ENCODE measurements at places on chromosomes 7 and 10.

DNA sequence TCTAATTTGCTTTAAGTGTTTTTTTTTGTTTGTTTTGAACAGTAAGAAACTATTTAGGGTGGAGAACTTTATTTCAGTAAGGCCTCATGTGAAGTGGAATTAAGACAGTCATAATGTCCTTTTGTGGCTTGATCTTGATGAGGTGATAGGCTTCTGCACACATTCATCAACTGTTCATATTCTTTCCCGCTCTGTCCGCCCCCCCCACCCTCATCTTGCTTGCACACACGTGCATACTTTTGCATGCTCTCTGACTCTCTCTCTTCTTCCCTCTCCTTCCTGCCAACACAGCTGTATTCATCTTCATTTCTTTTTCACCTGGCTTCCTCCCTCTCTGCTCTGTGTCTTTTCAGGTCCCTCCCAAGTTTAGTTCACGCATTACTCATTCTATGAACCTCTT is 429.6 kb downstream of the AUTS2 start:
- DNase-seq = no peak

DNA sequence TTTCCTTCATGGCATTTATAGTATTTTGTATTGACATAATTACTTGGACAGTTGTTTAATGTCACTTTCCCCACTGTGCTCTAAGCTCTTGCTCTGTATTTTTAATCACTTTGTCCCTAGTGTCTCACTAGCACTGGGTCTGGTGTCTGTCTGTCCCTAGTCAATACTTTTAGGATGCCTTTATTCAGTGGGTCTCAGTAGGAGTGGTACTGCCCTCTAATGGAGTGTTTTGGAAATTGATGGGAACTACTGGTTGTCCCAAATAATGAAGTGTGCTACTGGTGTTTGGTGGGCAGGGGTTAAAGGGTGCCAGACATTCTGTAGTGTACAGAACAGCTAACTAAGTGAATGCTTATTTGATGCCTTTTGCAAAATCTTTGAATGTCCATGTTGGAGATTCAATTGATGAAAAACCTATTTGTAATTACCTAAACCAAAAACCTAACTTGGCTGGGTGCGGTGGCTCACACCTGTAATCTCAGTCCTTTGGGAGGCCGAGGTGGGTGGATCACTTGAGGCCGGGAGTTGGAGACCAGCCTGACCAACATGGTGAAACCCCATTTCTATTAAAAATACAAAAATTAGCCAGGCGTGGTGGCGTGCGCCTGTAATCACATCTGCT is 33.3 kb downstream of the CDK14 start:
- peak; percentile 79 for DNase-seq

DNA sequence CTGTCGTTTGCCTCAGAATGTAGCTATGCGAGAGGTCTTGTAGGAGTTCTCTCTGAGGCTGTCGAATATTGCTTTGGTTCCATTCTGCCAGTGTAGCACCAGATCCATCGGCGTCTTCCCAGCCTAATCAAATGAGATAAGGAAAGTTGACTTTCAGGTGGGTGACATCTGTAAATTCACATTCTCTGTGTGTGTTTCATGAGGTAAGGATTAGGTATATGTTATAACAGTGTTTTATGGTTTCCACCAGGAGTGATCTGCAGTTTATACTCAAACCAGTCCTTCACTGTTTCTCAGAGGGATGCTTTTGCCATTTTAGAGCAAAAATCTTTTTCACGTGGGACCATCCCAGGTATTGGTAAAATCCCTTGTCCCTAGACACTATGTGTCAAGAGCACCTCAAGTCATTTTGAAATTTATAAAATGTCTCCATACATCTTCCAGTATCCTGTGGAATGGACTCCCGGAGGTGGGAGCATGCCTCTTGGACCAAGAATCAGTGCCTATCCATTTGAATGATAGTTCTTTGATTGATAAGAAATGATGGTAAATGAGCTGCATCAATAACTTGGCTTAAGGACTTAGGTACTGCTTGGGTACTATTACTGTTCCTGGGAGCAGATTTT is 7.9 kb downstream of the ANKRD1 start:
- DNase-seq = no peak

DNA sequence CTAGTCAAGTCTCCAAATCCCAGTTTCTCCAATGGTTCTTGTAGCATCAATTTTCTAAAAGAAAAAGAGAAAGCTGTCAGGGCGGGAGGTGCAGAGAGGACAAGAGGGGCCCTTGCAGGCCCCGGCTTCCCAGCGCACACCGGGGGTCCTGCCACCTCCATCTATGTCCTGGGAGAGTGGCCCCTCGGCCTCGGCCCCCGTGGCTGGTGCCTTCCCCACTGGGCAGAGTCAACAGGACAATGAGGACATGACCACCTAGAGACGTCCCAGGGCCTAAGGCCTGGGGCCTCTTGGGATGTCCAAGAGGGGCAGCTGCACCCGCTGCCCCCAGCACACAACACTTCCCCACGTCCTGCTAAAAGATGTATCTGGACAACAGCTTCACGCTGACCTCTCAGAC is 5.9 kb downstream of the COX19 start:
- no peak for DNase-seq

GRCh38 chr10:122182308-122182707 is 88.8 kb upstream of the BTBD16 start:
- DNase-seq = no peak

- no peak for DNase-seq
Observed at GRCh38 chr10:107442035-107442505, 277.6 kb upstream of the SORCS1 start.

GRCh38 chr7:129793506-129794310 is 159.1 kb downstream of the UBE2H start:
- DNase-seq = no peak

DNA sequence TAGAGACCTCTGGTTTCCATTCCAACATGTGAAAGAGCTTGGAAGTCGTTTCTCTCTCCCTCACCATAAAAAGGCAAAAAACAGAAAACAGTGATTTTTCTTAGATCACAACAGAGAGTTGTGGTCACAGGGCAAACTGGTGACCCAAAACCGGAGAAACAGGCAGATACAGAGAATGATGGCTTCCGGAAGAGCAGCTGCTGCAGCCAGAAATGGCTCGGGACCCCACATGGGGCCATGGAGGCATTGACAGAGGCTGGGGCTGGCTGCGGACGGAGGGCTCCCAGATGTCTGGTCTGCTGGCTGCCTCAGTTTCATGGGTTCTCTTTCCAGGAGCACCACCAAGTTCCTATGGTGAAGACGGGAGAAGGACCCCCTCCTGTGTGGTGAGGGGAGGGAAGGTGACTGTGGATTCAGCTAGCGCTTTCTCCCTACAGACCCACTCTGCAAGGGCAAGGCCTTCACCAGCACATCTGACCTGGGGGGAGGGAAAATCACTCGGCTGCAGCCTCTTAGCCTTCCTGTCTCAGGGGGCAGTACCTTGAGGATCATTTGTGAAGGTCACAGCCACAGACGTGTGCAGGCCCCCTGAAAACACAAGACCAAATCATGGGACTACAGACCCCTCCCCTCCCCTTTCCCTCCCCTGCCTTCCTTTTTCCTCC is 81.4 kb downstream of the WDR37 start:
- DNase-seq = no peak

DNA sequence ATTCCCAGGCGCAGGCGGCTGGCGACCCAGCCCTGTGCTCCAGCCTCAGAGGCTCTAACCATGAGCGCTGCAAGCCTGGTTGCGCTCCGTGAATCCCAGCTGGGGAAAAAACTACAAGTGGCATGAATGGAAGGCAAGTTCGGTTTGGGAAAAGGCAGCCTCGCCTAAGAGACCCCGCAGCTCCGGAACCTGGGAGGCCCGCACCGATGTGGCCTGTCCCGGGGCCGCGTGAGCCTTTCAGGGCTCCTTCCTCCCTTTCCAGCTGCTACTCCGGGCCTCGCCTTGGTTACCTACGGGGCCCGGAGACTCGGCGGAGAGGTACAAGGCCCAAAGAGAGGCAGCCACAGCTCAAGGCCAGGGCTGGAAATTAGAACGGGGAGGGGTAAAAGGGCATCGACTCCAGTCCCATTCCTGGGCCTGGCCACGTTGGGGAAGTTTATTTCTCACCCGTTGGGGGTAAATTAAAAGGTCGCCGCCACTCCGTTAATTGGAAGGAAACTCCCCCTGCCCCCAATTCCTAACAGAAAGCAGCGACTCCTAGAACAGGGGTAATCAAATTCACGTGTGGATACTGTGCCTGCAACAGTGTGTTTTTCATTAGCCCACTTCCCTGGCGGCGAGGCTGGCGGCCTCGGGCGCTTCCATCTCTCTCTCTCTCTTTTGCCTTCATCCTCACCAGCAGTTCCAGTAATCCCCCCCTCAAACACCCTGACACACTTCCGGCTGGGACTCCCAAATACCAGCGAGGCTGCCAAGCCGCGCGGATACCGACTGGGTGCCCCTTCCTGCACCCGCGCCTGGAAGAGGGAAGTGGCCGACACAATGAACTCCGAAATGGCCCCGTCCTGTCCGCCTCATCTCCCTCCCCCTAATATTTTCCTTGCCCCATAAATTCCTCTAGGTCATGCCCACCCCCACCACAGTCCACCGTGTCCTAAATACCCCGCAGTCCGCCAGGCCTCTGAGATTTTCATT is 1.5 kb upstream of the HOXA9 start:
- no peak for DNase-seq

- peak; percentile 25 for DNase-seq
Observed at GRCh38 chr10:29266641-29267040, 22.2 kb upstream of the LYZL1 start.

DNA sequence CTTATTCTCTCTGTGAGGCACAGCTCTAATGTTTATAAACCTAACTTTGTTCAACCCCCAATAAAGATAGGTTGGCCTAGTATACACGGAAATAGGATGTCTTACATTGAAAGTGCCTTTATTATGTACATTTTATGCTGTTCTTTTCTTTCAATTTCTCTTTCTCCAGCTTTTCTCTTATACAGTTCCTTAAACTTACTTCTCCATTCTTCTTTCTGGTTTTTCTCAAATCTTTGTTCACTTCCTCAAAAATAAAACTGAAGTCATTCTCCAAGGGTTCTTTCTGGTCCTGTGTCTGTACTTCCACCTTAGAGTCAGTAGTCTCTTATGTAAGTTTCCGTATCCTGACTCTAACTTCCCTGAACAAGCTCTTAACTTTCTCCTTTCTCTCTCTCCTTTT is 29.2 kb upstream of the NAMPT start:
- DNase-seq = peak; percentile 85

DNA sequence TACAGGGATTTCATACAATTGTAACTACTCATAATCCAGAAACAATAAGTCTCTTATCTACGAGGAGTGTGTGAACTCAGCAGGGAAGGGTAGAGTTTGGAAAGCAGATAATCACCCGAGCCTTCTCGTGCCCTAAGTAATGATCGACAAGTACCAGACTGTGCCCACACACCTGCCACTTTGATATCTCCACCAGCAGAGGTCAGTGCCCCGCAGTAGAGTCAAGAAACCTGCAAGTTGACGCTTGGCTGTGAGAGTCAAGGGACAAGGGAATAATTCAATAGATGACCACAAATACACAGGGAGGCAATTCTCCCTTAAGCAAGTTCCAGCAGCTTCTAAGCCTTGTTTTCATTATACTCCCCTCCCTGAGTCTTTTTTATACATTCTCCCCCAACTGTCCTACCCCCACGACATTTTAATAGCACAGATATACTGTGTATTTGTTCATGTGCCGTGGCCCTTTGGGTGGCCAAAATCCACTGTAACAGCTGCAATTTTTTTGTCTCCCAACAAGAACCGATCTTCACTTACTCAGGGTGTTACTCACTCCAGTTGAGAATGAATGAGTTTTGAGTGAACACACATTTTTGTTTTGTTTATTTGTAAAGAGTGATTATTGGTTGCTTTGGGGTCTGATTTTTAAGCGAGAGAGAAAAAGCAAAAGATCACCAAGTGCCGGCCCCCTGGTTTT is 106.9 kb upstream of the RHEB start:
- peak; percentile 78 for DNase-seq

DNA sequence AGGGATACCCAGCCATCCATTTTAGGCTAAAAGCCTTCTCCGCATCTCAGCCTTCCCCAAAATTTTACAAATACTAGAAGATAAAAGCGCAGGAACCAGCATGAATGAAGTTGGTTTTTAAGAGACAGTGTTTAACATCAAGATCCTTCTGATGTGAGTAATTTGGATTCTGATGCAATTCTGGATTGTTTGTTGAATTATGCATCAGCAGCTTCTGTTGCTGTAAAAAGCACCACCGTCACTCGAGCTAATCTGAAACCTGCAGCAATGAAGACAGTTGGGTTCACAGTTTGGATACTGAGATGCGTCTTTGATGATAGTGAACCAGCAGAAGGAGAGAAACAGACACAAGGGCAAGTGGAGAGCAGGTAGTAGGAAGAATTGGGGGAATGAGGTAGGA is 179.2 kb downstream of the PLXNA4 start:
- no peak for DNase-seq

DNA sequence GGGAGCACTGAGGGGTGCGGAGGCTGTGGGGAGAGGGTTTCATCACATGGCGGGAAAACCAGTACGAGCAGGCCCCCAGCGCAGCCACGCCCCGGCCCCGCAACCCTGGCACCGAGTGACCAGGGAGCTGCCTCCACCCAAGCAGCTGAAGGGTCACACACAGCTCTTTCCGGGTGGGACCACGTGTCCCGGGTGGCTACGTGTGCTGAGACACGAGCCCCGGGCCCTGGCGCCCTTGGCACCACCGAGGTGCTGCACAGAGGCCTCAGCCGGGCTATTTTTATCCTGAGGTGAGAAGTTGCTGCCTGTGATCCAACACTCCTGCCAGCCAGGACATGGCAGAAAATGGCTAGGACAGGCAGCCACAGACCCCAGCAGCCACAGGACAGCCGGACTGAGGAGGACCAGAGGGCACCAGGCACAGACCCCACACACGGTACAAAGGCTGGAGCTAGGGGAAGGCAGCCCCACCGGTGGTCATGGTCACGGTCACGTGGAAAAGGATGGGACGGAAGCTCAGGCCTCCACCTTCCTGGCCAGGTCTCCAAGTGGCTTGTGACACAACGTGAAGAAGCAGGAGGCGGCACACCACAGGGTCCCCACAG is 223.7 kb downstream of the MAD1L1 start:
- DNase-seq = no peak

Measured in NB4 (cell line).